ENCODE measurements at places on chromosomes 12 and 14.

DNA sequence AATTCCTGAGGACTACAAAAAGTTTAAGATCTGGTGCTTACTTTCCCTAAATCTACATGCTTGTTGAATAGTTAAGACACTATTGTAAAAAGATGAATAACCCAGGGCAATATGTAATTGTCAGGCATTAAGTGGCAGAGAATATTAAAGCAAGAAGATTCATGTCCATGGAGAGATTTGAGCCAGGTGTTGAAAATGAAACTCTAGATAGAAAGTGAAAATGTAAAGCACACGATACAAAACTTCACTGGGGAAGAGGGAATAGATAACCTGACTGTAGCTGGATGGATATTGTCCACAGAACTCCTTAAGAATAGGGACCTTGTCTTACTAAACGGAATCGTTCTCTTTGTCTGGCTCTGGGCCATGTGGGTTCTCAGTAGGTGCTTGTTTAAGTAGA is 5.0 kb downstream of the CAND1 start:
- ATAC-seq: no peak

GRCh38 chr12:124852329-124852831 is 11.3 kb downstream of the SCARB1 start:
- ATAC-seq: no peak

GRCh38 chr12:30794591-30795409 is 40.0 kb upstream of the CAPRIN2 start:
- ATAC-seq: peak; percentile 52

- ATAC-seq: peak; percentile 13
Measured at GRCh38 chr12:53972152-53972702, 699 bp upstream of the HOXC11 start.

- ATAC-seq: no peak
Measured at GRCh38 chr14:85413836-85414526, 116.0 kb upstream of the FLRT2 start.

- ATAC-seq: peak; percentile 84
Measured at GRCh38 chr12:55681142-55682077, 26.3 kb downstream of the ITGA7 start.

DNA sequence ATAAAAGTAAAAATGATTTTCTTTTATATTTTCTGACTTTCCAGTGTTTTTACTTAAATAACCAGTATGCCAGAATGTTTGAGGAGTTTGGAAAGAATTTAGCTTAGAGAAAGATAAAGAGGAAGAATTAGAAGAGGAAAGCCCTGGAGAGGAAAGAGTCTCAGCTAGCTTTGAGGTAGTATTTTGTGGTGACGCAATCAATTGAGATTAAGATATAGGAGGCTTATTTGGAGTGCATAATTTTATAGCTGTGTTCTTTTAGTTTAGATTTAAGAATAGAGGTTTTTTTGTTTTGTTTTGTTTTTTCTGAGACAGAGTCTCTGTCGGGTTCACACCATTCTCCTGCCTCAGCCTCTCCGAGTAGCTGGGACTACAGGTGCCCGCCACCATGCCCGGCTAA is 18.1 kb downstream of the CLEC2B start:
- no peak for ATAC-seq

DNA sequence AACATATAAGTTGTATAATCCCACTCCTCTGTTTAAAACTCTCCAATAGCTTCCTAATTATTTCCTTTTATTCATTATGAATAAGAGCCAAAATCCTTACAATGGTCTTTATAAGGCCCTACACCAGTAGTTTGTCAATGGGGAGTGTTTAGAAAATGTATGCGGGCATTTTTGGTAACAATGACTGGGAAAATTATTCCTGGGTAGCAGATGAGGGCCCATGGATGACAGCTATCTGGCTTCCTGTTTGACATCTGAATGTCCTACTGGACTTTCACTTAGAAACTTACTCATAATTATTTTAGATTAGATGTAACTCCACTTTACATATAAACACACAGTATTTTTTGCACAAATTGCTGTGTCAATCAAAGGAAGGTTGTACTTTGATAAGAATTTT is 101.2 kb downstream of the PAPLN start:
- ATAC-seq: no peak

DNA sequence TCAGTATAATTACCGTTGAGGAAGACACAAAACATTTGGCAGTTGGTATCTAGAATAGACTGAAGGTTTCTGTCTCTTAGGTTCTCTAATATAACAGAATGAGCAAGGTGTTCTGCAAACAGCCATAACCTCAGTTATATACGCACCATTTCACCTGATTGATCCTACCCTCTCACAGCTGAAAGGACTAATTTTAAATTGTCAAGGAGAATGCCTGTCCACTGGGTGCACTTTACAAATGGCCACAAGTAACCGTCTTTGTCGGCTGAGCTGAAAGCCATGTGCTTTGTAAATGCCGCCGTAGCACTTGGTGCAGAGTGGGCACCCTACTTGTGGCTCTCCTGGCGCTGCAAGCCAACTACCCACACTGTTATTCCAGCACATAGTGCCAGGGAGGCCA is 466.3 kb downstream of the AACS start:
- no peak for ATAC-seq

DNA sequence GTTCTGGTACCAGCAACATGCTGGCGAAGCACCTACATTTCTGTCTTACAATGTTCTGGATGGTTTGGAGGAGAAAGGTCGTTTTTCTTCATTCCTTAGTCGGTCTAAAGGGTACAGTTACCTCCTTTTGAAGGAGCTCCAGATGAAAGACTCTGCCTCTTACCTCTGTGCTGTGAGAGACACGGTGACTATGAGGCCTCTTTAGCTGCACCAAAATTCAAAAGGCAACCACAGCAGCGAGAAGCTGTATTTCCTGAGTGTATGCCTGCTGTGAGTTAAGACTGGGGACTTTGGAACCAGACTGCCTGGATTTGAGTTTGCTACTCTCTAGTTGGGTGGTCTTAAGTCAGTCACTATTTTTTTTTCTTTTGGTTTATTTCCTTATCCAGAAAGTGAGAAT is 8.7 kb upstream of the OR10G2 start:
- ATAC-seq: no peak

GRCh38 chr14:33505266-33505962 is 445.5 kb downstream of the EGLN3 start:
- no peak for ATAC-seq

- no peak for ATAC-seq
Measured at GRCh38 chr12:100752841-100753240, 41.7 kb upstream of the ANO4 start.

DNA sequence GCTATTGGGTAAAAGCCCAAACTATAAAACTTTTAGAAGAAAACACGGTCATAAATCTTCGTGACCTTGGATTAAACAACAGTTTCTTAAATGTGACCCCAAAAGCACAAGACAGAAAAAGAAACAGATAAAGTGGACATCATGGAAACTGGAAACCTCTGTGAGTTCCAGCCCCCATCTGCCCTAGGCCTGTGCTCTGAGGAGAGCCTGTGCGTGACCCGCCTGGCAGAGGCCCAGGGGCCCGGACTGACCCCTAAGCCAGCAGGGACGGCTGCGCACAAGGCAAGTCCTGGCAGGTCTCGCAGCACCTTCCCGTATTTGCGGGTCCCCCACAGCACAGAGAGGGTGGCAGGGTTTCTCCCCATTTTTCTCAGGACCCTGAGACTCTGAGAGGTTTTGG is 76.0 kb downstream of the CHGA start:
- ATAC-seq: no peak

Data from SK-N-SH treated with all-trans-retinoic acid at 6 μM for 48 hours (cell line).